IMR-90 (cell line): ENCODE measurements at places on chromosomes 5 and 9. TPM values are rescaled to one million over a fixed set of nuclear protein-coding genes. Genes with fewer than 3 reads are reported as not detected.

Gene RFESD
- 1.0 and 1.5 TPM in 2 replicates for polyA plus RNA-seq

Gene LVRN
- polyA plus RNA-seq, result 0.06 and 0.10 TPM in 2 replicates

Gene PCDHGC3
- 58.9 and 72.1 TPM in 2 replicates for polyA plus RNA-seq

Gene SEPTIN8
- 54.7 and 56.2 TPM in 2 replicates for polyA plus RNA-seq

Gene SLC6A18
- polyA plus RNA-seq, result not detected in 2 replicates

Gene NOP16
- polyA plus RNA-seq, result 60.4 and 61.3 TPM in 2 replicates

Gene GFI1B
- 0.02 TPM in 1 of 2 replicates, not detected in the other for polyA plus RNA-seq
